Activated CD4-positive, alpha-beta T cell treated with anti-CD3 and anti-CD28 coated beads, Interleukin-2, amount 10 ng/mL, durations not matched to agents 7 days and 5 days (primary cell): ENCODE measurements at places on chromosomes 3 and 15. TPM values are rescaled to one million over a fixed set of nuclear protein-coding genes. Genes with fewer than 3 reads are reported as not detected.

Gene APOD
- not detected for total RNA-seq

Gene CCDC54
- total RNA-seq: not detected

Gene MBNL1
- 559 TPM for total RNA-seq

Gene PLA2G4E
- total RNA-seq: not detected

Gene NSUN3
- total RNA-seq: 16.6 TPM

Gene OR5K4
- not detected for total RNA-seq

Gene NR2E3
- total RNA-seq: not detected

Gene PYGO1
- total RNA-seq: 0.06 TPM

DNA sequence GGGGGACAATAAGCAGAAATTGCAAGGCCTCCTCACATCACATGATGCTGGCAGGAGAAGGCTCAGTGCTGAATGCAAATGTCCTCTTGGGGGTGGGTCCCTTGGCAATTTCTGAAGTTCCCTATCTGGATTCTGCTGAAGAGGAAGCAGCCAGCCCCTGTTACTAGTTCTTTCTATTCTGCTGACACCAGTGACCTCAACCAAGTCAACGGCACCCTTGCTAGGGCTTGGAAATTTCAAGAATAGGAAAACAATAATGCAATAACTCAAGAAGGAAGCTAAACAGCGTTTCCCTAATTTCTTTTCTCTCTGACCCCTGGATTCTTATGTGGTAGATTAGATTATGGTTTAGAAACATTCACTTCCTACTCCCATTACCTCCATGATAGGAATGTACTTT, 46.2 kb upstream of the FOXP1 start:
- no peaks in the 10 kb centered on the region for H3K4me1 ChIP-seq
- no peaks in the 10 kb centered on the region for H3K36me3 ChIP-seq
- no peak overlapping the region for H3K27ac ChIP-seq
- no peak overlapping the region for H3K4me3 ChIP-seq
- DNase-seq: no peak

- no peaks in the 10 kb centered on the region for H3K36me3 ChIP-seq
- peaks cover 61% of the 10 kb centered on the region for H3K4me1 ChIP-seq
- H3K4me3 ChIP-seq: no peak overlapping the region
- peak overlapping the region; percentile 2 for H3K27ac ChIP-seq
- peaks cover 69% of the 10 kb centered on the region for H3K27me3 ChIP-seq
Measured at GRCh38 chr15:70477750-70478250, 285.6 kb downstream of the UACA start.

DNA sequence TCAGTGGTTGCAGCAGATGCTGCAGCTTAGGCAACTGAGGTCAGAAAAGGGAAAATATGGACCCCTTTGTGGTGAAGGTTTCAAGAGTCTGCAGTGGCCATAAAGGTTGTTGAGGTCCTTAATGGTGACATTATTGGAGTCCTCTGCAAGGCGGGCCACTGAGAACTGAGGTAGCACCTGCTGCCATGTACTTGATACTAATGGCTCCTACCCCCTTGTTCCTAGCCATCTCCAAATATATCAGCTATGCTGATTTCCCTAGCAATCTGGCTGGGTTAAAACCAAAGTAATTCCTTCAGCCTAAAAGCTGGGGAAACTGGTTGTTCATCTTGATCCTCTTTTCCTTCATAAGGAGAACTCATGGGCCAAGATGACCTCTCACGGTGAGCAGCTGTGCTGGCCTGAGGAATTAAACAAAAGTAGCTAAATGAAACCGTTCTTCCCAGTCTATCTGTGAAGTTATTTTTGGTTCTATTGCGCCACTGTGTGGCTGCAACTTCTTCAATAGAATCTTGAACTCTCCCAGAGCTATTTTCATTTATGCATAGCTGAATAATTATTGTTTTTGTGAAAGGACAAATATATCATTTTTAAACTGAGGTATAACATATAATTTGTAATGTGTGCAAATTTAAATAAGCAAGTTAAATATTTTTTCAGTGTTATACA, 76.1 kb upstream of the PLSCR4 start:
- no peak for DNase-seq
- no peak overlapping the region for H3K27ac ChIP-seq
- H3K4me1 ChIP-seq: no peaks in the 10 kb centered on the region
- H3K27me3 ChIP-seq: no peaks in the 10 kb centered on the region
- no peaks in the 10 kb centered on the region for H3K36me3 ChIP-seq

DNA sequence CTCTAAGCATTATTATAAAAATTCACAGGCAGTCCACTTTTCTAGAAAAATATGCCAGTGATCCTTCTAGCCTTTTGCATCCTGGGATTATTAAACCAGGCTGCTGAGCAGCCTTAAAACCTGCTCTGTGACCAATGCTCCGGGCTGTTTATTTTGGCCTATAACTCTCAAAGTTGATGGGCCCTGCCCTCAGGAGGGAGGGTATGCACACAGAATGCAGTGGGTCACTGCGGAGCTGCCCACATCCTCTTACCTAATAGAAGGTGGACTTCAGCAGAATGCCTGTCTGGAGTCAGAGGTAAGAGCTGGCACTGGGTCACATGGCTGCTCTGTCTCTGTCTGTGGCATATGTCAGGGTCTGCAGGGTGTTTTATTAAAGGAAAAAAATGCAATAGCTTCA, 26.0 kb downstream of the CPNE4 start:
- DNase-seq: no peak
- no peaks in the 10 kb centered on the region for H3K4me1 ChIP-seq
- no peak overlapping the region for H3K27ac ChIP-seq
- H3K27me3 ChIP-seq: peaks cover 1% of the 10 kb centered on the region
- H3K4me3 ChIP-seq: no peak overlapping the region

DNA sequence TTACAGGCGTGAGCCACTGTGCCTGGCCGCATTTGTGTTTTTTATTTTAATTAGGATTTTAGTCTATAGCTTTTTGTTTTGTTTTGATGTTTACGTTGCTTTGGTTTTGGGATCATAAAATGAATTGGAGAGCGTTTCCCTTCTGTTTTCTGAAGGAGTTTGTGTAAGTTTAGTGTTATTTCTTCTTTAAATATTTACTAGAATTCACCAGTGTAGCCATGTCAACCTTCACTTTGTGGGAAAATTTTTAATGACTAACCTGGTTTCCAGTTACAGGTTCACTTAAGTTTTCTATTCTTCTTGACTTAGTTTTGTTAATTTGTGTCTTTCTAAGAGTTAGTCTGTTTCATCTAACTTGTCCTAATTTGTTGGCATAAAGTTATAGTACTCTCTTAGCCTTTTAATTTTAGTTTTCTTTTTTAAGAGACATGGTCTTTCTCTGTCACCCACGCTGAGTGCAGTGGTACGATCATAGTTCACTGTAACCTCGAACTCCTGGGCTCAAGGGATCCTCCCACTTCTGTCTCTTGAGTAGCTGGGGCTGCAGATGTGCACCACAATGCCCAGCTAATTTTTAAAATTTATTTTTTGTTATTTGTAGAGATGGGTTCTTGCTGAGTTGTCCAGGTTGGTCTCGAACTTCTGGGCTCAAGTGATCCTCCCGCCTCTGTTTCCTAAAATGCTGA, 61.0 kb downstream of the CHD2 start:
- H3K27ac ChIP-seq: no peak overlapping the region
- H3K4me1 ChIP-seq: peaks cover 29% of the 10 kb centered on the region
- no peaks in the 10 kb centered on the region for H3K27me3 ChIP-seq
- no peak overlapping the region for H3K4me3 ChIP-seq

DNA sequence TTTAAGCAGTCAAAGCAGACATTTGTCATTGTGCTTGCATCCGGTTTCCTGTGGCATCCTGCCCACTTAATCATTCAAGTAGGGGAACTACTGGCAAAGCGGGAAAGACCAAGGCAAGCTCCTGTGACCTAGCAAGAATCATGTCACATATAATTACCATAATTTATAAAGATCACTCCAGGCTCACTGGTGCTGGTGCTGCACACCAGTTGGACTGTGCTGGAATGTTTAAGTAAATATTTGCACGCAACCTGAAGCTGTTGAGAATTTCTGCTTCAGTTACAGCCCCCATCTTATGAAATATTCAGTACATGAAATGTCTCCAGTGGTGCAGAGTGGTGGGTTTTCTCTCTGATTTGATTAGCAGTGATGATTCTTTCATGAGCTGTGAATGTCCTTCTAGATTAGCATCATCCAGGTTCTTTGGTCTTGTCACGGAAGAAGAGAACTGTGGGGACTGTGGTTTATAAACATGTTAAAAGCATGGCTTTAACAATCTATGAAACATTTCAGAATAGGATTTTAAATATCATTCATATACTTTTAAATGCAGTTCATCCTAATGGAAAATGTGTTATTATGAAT, 621.3 kb upstream of the EPHA6 start:
- no peaks in the 10 kb centered on the region for H3K27me3 ChIP-seq
- no peak overlapping the region for H3K27ac ChIP-seq
- no peaks in the 10 kb centered on the region for H3K4me1 ChIP-seq
- H3K36me3 ChIP-seq: no peaks in the 10 kb centered on the region
- DNase-seq: no peak

- no peak overlapping the region for H3K4me3 ChIP-seq
- H3K36me3 ChIP-seq: no peaks in the 10 kb centered on the region
- DNase-seq: no peak
- peaks cover 72% of the 10 kb centered on the region for H3K4me1 ChIP-seq
- H3K27ac ChIP-seq: peak overlapping the region; percentile 94
- no peaks in the 10 kb centered on the region for H3K27me3 ChIP-seq
Measured at GRCh38 chr3:157091083-157091833, 68.7 kb downstream of the CCNL1 start.

DNA sequence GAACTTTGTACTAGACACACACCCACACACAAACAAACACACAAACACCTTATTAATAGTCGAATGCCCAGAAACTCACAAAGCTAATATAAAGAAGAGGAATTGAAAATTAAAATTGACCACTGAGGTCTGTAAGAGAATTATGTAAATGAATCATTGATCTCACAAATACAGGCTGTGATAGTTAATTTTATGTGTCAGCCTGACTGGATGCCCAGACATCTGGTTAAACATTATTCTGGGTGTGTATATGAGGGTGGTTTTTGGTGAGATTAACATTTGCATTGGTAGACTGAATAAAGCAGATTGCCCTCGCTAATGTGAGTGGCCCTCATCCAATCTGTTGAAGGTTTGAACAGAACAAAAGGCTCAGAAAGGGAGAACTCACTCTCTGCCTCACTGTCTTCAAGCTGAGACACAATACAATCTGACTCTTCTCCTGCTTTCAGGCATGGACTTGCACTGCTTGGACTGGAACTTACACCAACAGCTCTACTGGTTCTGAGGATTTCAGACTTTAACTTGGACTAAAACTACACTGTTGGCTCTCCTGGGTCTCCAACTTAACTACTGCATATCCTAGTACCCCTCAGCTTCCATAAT, 199.4 kb upstream of the TTC14 start:
- no peak for DNase-seq
- no peaks in the 10 kb centered on the region for H3K27me3 ChIP-seq
- H3K27ac ChIP-seq: no peak overlapping the region

DNA sequence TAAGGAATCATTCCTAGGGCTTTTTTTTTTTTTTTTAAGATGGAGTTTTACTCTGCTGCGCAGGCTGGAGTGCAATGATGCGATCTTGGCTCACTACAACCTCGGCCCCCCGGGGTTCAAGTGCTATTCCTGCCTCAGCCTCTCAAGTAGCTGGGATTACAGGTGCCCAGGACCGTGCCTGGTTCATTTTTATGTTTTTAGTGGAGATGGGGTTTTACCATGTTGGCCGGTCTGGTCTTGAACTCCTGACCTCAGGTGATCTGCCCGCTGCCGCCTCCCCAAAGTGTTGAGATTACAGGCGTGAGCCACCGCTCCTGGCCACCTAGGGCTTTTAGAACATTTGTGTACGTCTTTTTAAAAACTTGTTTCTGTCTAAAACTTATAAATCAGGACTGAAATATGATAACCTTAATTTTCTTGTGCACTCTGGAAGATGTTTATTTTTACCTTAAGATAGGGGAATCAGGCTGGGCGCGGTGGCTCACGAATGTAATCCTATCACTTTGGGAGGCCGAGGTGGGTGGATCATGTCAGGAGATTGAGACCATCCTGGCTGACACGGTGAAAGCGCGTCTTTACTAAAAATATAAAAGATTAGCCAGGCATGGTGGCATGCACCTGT, 21.8 kb downstream of the PIAS1 start:
- H3K27me3 ChIP-seq: no peaks in the 10 kb centered on the region
- H3K27ac ChIP-seq: no peak overlapping the region

DNA sequence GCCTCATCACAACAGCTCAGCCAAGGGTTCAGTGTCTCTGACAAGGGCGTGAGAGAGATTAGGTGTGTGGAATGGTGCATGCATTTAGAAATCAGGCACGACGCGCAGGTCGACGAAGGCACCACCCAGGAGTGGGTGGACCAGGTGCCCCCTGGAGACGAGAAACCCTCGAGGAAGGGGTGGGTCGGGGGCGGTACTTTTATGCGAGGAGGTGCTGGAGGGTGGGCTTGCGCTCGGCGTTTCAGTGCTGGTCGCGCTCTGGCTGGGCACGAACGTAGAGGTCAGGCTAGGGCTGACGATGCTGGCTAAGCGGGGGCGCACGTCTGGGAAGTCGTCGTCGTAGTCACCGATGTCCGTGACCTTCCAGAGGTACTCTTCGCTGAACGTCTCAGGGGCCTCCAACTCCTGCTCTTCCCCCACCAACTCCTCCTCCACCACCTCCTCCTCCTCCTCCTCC, 393 bp downstream of the ERICH6 start:
- peak; percentile 54 for DNase-seq
- peak overlapping the region; percentile 98 for H3K4me3 ChIP-seq
- peak overlapping the region; percentile 98 for H3K27ac ChIP-seq
- peaks cover 14% of the 10 kb centered on the region for H3K36me3 ChIP-seq
- peaks cover 13% of the 10 kb centered on the region for H3K27me3 ChIP-seq
- H3K4me1 ChIP-seq: peaks cover 28% of the 10 kb centered on the region

GRCh38 chr3:159766563-159767185, 222.0 kb upstream of the IL12A start:
- DNase-seq: no peak
- H3K27ac ChIP-seq: no peak overlapping the region
- H3K4me3 ChIP-seq: no peak overlapping the region
- H3K4me1 ChIP-seq: peaks cover 20% of the 10 kb centered on the region
- peaks cover 59% of the 10 kb centered on the region for H3K27me3 ChIP-seq
- H3K36me3 ChIP-seq: no peaks in the 10 kb centered on the region
